RWPE2 (cell line): ENCODE measurements at places on chromosomes 7 and 10.

- no peak for DNase-seq
Measured at GRCh38 chr10:4384245-4384644, 441.8 kb upstream of the AKR1E2 start.

- DNase-seq = no peak
Measured at GRCh38 chr7:35256256-35257175, 2.6 kb upstream of the TBX20 start.

GRCh38 chr7:157233677-157234076 is 95.0 kb downstream of the UBE3C start:
- DNase-seq = no peak

- no peak for DNase-seq
Measured at GRCh38 chr10:35353395-35353794, 17.1 kb downstream of the CCNY start.

GRCh38 chr7:28986028-28986764 is 28.1 kb upstream of the TRIL start:
- DNase-seq = no peak

DNA sequence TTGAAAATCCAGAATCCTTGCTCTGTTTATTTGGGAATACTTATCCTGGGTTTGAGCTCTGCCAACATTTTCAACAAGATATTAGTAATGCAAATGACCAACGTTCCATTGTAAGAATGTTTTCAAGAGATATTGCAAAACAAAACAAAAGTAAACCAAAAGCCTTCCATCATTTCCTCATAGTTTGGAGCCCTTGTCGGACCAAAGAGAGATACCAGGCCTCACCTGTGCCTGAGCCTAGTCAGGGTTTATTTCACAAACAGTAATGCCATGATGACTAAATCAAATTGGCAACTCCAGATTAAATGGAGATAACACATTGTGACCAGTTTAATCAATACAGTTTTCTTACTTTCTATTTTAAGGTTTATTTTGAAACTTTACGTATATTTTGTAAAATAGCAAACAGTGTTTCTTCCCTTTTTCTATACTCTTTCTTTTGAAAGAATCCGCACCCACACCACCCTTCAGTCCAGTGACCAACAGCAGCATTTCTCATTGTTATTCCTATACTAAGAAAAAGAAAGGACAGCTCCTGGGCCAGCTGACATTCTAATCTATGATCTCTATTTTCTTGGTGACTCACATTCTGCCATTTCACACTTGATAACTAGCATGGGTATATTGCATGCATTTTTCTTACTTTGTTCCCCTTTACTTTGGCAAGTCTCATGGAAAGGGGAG is 168.5 kb upstream of the MEOX2 start:
- DNase-seq = no peak

DNA sequence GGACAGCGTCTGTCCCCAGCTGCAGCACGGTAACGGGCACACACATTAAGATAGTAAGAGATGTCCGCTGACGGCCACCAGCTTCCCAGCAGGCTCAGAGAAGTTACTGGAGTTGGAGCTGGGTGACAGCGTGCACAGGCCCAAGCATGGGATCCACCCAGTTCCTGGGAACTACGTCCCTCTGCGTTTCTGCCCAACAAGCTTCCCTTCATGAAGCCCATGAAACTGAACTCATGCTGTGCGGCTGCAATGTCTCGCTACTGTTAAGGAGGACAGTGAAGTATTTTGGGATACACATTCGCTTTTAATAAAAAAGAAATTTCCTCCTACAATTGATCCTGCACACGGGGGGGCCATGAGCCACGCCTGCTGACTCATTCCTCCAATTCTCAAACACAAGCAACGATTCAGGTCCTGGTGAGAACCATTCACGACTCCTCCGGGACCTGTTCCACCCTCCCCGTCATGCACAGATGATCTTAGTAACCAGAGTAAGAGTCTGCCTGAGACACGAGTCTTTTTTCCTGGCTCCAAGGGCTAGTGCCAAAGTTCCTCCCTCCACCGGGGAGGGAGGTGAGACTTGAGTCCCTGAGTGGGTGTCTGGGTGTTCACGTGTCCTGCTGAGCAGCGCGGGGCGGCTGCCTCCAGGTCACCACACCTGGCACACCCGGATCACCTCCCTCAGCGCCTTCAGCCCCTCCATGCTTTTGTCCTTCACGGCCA is 2.6 kb downstream of the PSMG3 start:
- no peak for DNase-seq

GRCh38 chr10:117272195-117273076 is 31.5 kb downstream of the SLC18A2 start:
- DNase-seq = no peak

DNA sequence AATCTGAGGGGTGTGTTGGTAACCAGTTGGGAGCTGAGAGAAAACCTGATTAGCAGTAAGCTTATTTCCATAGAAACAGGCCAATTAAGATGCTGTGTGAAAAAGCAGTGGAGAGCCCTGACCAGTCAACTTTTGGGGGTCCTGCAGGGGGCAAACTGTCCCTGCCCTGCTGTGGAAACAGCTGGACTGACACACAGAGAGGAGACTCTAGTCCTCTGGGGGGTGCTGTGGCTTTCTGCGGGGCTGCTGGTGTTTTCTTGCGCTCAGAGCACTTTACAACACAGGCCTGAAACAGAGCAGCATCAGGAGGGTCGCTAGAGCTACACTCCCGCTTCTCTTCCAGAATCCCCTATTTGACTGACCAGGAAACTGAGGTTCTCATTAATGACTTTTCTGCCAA is 546.9 kb upstream of the GALNT17 start:
- no peak for DNase-seq

GRCh38 chr10:78774999-78775711 is 293.6 kb upstream of the ZMIZ1 start:
- peak; percentile 20 for DNase-seq

DNA sequence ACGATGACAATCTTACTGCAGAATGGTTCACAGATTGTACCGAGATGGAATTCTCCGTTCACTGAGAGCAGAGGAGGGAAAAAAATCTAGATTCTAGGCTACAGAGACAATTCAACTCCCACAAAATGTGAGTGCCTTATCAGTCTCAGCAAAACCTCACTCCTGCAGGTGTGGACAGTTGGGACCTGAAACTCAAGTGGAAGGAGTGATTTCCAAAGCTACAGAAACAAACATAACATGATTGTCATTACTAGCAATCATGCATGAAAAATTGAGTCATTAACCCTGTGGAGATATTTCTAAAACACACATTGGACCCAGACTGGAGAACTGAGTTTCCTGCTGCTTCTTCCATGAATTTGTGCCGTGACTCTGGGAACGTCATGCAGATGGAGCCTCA is 70.3 kb downstream of the CALML3 start:
- DNase-seq = no peak

DNA sequence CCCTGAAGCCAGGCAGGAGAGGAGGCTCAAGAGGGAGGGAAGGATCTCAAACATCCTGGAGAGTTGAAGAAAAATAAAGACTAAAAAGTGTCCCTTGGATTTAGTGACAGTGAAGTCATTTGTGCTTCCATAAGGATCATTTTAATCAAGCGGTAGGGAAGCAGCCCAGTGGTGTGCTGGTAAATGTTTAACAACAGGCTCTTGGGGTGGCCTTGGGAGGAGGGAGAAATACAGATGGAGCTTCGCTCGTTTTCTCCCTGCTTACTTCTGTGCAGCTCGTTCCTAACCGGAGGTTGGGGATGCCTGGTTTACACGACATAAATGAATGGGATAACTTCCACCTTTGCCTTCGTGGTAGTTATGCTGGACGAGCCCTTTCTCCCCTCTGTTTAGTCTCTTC is 140.0 kb downstream of the CAMK1D start:
- DNase-seq = no peak

GRCh38 chr10:9010931-9011670 is 956.6 kb downstream of the GATA3 start:
- no peak for DNase-seq

GRCh38 chr7:121516821-121517220 is 120.7 kb upstream of the FAM3C start:
- DNase-seq = no peak

- DNase-seq = no peak
Measured at GRCh38 chr7:157116762-157117161, 22.0 kb upstream of the UBE3C start.

DNA sequence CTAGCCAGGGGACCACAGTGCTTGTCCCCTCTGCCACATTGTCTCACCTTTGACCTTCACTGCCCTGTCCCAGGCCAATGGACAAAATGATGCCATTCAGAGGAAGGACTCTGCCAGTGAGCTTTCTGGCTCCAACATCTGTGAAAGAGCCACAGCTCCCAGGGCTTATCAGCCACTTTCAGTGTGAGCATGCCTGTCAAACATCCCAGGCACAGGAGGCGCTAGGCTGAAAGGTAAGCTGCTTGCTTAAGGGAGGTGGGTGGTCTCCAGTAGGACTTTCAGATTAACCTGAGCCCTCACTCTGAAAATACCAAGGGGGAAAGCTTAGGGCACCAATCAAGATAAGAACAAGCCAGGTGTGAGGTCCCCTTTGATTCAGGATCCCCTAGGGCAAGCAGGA is 59.8 kb upstream of the GDF10 start:
- no peak for DNase-seq

GRCh38 chr7:16847381-16847860 is 34.4 kb downstream of the AGR3 start:
- DNase-seq = no peak

GRCh38 chr10:122140461-122140902 is 130.6 kb upstream of the BTBD16 start:
- no peak for DNase-seq

DNA sequence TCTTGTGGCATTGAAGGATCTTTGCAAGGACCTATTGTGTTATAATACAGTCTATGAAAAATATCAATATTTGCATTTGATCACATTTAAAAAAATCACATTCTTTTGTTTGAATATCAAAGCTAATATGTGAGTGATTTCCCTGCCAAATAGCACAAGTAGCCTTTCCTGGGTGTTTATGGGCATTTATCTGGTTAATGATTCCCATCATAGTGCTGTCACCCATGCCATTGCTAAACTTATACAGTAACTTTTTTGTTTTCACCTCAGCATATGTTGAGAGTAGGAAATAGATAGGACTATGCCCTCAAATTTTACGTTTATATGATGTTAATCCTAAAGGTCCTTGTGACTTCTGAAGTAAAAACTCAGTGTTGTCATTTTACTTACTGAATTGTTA is 136.9 kb downstream of the CFTR start:
- no peak for DNase-seq

DNA sequence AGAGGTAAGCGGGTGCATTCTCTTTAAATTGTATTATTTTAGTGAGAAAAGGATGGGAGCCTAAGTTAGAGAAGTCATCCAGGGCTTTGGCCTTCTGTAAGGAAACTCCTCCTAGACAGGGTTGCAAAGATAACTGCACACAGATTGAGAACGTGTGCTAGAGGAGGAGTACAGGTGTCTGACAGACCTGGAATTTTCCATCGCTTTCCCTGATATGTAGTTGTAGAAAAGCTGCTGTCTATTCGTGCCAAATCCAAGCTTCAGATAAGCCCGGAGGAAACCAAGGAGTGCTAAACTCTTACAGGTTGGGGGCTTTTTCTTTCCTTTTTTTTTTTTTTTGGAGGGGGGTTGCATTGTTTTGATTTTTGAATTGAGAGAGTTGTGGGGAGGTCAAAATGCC is 23.1 kb downstream of the LRRC4 start:
- DNase-seq = no peak

DNA sequence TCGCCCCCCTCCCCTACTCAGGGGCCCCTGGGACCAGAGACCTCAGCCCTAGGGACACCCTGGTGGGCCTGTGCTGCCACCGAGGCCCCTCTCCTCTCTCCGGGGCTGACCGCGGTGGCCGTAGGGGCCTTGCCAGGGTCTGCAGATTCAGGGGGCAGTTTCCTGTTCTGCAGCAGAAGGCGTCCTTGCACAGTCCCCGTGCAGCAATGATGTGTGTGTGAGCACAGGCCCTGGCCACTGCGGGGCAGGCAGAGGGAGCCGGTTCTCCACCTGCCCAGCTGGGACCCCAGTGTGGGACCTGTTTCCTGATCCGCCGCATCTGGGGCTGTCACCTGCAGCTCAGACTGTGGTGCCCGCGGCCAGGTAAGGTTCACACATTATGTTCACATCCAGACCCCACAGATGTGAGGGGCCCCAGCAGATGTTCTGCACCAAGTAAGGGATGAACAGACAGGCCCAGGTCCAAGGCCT is 60.7 kb upstream of the DNAJB6 start:
- peak; percentile 51 for DNase-seq

GRCh38 chr10:124222318-124222987 is 129.1 kb upstream of the CHST15 start:
- DNase-seq = no peak

- DNase-seq = no peak
Measured at GRCh38 chr7:105978035-105978434, 15.0 kb downstream of the CDHR3 start.

GRCh38 chr7:121376979-121377378 is 19.1 kb downstream of the FAM3C start:
- no peak for DNase-seq

GRCh38 chr10:131802156-131802915 is 98.5 kb upstream of the PPP2R2D start:
- no peak for DNase-seq

GRCh38 chr10:112536663-112537062 is 89.6 kb downstream of the VTI1A start:
- no peak for DNase-seq

DNA sequence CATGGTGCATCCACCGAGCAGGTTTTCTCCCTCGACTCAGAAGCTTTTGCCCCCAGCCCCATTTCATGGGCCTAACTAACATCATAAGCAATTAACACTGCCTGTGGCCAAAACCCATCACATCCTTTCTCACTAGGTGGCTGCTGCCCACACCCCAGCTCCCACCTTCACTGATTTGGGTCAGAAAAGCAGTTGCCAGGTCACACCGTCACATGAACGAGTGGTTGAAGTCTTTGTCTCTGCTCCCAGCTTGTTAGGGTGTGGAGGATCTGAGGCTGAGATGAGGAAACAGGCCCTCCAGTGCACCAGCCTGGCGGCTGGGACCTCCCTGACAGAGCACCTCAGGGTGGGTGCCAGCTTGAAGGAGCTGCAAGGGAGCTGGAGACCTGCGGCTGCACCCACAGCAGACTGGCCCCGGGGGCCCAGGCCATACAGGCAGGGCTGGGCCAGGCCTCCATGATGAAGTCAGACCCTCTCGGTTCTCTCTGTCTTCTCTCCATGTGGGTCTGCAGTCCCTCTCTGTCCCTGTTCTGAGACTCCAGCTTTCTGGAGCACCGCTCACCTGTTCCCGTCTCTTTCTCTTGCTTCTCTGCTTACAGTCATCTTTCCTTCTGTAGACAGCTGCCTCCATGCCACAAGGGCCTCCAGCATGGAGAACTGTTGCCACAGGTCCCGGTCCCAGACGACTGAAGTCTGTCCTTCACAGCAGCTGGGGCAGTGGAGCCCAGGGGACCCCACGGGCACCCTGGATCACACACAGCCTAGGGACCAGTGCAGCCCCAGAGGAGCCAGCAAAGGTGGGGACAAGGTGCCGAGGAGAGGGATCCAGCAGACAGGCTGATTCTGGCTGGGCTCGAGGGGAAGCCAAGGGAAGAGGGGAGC is 13.8 kb upstream of the INPP5A start:
- peak; percentile 36 for DNase-seq

- DNase-seq = peak; percentile 47
Measured at GRCh38 chr7:149791-150636, 42.4 kb upstream of the FAM20C start.

DNA sequence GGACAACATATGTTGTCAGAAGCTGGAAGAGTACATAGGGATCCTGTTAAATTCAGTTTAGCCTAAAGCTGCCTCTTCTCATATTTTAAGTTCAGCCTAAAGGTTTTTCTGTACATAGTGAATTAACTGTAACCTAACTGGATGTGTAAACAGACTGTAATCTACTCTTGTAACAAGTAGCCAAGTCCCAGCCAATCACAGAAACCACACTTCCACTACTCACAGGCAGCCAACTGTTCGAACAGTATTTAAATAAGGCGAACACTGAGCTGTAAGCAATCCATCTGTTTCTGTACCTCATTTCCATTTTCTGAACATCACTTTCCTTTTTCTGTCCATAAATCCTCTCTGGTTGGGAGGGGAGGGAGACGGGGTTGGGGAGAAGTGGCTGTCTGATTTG is 15.0 kb upstream of the STN1 start:
- DNase-seq = no peak
